ENCODE measurements at places on chromosomes 12 and 14. TPM values are rescaled to one million over a fixed set of nuclear protein-coding genes. Genes with fewer than 3 reads are reported as not detected.

DNA sequence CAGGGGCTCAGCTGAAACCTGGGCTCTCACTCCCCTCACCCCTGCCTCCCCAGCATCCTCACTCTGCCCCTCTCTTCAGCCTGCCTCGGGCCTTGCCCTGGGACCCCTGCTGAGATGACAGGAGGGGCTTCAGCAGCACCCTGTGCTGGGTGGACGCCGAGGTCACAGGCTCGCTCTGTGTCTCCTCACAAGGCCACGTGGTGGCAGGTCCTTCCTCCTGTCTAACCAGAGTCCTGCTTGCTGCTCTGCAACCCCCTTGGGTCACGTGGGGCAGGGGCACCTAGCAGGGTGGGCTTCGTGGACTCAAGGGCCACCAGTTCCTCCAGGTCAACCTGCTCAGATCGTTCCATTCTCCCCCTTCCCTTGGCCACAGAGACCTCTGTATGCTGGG is 90.4 kb downstream of the TMEM121 start:
- no peak for DNase-seq

- DNase-seq, result no peak
Measured at GRCh38 chr14:98269533-98269932, 1002.5 kb downstream of the BCL11B start.

DNA sequence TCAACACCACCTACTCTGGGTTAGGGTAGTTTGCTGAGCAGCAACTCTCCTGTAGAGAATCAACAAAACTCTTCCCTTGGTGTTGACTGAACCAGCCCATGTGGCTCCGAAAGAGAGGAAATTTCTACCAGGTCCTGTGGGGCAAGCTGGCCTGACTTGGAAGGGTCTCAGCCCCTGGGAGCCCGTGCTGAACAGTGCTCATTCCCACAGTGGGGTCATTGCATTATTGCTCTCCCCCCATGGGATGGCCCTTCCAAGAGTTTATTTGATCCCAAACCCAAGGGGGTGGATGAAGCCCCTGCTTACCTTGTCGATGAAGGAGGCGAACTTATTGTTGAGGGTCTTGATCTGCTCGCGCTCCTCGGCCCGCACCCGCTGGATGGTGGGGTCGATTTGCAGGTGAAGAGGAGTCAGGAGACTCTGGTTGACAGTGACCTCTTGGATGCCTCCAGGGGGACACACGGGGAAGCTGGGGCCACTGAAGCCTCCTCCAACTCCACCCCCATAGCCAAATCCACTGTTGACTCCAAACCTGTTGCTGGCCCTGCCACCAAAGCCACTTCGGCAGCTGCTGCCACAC is 580 bp downstream of the KRT75 start:
- DNase-seq, result no peak

DNA sequence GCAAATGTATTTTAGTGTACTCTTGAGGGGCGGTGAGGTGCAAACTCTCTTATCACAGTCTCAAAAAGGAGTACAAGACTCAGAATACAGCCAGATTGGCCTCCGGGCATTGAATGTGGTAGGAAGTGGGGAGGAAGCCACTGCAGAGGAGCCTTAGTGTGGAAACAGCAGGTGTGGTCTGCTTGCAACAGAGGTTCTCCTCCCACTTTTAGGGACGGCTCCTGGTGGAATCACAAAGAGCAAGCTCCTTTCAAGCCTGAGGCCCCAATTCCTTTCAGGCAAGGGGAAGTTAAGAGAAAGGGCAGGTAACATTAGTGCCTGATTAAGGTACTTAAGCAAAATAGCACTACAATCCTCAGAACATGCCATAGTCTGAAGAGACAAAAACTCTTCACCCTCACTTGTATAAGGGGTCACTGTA is 23.7 kb upstream of the SLC2A3 start:
- no peak for DNase-seq

DNA sequence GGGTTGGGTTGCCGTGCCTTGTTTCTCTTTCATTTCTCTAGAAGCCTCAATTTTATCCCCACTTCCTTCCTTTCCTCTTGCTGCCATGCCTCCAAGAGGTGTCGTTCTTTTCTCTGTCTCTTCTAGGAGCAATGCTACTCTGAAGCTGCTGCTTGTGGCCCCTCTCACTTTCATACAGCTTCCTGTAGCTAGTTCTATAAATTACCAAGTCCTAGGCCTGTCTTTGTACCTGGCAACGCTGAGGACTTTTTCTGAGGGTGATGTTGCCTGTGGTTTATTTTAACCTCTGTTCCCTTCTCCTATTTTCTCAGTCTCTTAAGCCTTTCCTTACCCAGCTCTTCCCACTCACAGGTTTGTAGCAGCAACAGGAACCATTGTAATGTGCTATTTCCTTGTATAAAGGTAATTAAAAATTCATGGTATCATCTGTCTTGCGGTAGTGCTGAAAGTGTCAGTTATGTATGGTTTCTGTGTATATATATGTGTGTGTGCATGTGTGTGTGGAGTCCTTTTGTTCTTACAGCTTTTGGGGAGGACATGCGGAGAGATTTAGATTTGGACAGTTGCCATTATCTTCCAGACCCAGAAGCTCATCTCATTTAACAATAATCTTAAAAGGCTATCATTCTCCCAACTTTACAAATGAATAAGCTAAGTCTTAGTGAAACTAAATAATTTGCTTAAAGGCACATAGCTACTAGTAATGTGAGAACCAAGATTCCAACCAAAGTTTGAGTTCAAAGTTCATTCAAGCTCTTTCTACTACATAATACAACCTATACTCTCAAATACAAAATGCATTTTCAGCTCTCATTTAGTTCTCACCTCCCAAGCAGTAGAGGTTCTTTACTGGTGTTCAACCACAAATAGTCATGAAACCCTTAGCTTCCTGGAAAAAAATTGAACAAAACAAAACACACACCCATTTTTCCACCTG is 43.8 kb downstream of the DDHD1 start:
- DNase-seq, result no peak

Gene LRTM2
- total RNA-seq, result not detected

DNA sequence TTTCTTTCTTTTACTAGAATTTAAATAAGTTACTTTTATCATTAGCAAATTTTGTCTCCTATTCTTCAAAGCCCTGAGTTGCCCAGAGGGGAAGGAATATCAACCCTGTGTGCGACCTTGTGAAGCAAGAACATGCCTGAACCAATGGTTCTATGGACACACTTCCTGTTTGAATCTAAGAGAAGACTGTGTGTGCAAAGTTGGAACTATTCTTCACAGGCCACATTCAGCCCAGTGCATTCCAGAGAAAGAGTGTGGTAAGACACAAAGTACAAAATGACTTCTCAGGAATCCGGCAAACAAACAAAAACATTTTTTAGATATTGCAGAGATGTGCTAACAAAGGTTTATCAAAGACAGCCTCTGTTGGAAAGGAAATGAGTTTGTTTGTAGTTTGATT is 90.8 kb upstream of the PTPRQ start:
- peak; percentile 58 for DNase-seq

Gene SERPINA10
- total RNA-seq, result not detected

All from pulmonary artery endothelial cell (primary cell).